Bronchial epithelial cell (primary cell): ENCODE measurements at places on chromosomes 16 and 17.

DNA sequence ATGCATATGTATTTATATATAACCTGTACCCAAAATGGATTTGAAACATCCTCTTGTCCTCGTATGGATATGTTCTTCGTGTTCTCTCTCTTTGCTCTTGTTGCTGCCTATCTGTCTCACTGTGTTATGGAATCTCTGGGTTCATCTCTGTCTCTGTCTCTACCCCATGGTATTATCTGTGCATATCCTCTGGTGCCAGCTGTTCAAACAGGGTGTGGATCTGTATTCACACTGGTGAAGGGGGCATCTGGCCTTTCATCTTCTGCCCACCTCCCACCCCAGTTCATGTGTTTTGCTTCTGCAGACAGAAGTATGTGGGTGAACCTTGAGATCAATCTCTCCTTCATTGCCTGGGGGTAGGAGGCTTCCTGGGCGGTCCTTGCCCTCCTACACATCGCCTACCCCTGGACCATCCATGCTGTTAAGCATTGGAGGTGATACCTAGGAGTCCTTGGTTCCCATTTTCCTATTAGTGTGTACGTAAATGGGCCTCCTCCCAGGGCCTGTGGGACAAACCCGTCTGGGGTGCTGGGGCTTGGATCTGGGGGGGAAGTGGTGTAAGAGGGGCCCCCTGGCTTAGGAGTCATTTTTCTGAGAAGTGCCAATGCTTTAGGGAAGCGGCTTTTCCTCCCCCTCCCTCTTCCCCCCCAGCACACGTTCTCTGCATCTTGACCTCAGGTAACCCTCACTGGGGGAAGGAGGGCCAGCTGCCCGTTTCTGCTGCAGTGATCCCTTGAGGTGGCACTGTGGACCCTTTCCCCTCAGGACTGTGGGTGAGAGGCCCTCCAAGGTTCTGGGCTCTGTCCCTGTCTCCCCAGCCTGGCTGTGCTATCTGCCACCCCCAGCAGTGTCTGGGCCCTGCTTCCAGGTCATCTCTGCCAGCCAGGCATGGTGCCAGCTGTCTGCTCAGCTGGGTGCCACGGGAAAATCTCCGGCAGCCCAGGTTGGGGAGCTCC, 21.1 kb downstream of the RARA start:
- no peak for DNase-seq

GRCh38 chr16:7231762-7232161, 100.9 kb upstream of the RBFOX1 start:
- no peak for DNase-seq

GRCh38 chr17:1362065-1362848, 37.8 kb downstream of the YWHAE start:
- DNase-seq: no peak

DNA sequence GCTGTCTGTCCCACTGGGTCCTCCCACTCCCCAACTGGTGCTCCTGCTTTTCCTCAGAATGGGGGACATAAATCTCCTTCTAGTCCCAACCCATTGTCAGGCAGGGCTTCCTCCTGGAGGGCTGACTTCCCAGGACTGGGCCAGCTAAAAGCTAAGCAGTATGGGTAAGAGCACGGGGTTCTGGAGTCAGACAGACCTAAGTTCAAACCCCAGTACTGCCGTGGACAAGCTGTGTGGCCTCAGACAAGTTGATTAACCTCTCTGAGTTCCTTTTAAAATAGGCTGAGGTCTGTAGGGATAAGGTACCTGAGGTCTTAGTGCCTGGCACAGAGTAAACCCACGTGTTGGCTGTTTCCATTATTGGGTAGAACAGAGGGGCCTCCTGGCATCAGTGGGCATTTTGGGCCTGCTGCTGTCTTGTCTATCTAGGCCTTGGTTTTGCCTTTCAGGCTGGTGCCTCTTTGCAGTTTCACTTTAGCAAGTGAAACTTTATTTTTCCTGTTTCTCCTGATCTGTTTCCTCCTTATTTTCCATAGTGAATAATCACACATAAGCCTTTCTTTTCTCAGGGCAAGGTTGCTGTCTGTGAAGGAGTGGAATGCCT, 114.6 kb downstream of the PRKCB start:
- no peak for DNase-seq

GRCh38 chr17:15109608-15110007, 155.5 kb downstream of the PMP22 start:
- no peak for DNase-seq
